Stimulated activated CD4-positive, alpha-beta T cell treated with anti-CD3 and anti-CD28 coated beads, TNF-alpha, amount 100 ng/mL, for 48 hours (primary cell): ENCODE measurements at places on chromosomes 12 and 14.
A peak's percentile ranks its signal among the peaks of the same experiment; 100 is the strongest.

GRCh38 chr12:57213058-57213715 is 3.4 kb upstream of the NXPH4 start:
- peak; percentile 64 for DNase-seq

DNA sequence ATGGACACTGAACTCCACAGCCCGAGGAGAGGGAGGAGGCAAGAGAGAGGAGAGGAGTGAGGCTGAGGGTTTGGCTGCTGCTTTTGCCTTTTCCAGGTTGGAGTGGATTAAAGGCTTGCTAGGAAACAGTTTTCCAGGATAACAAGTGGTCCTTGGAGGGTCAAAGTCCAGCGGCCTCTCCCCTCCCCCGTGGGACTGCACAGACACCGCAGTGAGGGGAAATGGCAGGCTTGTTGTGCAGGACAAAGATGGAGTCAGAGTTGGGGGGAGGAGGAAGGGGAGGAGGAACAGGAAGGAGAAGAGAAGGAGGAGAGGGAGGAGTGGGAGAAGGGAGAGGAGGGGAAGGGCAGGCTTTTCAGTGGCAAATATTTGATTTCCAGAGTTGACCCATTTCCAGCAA is 245.5 kb downstream of the RBM19 start:
- DNase-seq, result no peak

DNA sequence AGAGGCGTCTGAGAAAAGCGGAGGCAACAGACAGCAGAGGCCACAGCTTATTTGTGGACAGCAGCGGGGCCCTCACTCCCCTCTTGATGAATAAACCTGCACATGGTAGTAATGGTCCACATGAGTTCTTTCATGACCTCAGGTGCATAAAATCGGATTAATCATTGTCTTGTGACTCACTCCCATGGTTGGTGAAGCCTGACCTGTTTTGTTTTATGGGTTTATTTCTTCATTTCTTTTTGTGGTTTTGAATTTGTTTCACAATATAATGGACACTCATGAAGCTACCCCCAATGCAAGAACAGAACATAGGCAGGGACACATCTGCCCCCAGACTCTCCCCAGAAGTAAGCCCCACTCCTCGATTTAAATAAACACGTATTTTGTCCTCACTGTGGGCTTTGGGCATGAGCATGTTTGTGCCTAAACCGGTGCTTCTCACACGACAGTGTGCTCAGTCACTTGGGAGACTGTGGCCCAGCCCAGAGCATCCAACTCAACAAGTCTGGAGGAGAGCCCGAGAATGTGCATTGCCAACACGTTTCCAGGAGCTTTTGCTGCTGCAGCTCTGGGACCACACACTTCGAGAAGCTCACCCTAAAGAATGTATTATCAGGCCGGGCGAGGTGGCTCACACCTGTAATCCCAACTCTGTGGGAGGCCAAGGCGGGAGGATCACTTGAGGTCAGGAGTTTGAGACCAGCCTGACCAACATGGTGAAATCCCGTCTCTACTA is 116.1 kb downstream of the SCARB1 start:
- no peak for DNase-seq

GRCh38 chr14:22887990-22888378 is 5.0 kb downstream of the REM2 start:
- no peak for DNase-seq

DNA sequence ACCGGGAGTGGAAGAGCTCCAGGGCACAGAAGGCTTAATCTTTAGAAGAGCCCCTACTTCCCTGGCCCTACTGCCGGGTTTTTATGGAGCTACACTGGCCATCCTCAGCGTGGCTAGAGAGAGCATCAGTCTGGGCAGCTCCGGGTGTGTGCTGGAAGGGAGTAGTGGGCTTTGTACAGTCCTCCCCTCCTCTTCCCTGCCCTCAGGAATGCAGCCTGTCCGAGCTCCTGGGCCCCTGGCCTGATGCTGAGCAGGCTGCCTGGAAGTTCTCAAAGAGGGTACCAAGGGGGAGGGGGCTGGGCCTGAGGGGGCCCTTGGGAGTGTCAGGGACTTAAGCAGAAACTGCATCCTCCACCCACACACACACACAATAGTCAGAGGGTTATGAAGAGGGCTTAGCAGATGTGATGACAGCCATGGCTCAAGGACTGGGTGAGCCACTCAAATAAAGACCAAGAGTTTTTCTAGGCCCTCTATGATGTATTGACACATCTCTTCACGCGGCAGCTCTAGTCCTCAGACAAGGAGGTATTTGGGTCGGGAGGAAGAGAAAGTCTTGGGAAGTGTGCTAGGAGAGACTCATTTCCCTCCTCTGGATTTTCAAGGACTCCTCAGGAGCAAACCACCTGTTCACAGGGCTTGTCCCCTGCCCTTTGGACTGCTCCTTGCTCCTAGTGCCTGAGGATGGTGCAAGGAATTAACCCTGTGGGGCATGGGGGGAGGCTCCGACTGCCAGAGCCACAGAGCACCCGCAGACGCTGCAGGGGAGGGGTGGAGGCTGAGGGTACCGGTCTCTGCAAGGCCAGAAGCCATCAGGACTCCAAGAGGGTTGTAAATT is 16.5 kb upstream of the FIGNL2 start:
- DNase-seq, result no peak

GRCh38 chr12:132189378-132190011 is 45.2 kb downstream of the NOC4L start:
- peak; percentile 89 for DNase-seq

- no peak for DNase-seq
These were observed 11.6 kb downstream of the LPCAT3 start for GRCh38 chr12:7006639-7007038.

DNA sequence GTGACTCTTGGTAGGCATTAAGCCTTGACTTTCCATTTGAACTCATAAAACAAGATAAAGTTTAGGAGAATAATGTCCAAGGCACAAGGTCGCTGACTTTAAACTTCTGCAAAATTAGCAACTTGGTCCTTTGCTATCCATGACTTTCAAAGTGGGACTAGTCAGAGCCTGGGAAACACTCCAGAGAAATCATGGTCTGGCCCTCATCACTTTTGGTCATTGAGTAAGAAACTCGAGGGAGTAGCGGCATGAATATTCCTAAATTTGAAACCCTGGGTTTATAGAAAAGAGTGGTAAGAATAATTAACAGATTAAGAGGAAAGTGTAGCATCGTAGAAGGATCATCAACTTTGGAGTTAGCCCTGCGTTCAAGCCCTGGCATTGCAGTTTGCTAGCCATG is 16.9 kb upstream of the APPL2 start:
- DNase-seq, result no peak

GRCh38 chr12:53295891-53296219 is 513 bp downstream of the PFDN5 start:
- no peak for DNase-seq
